Stimulated activated CD4-positive, alpha-beta T cell treated with anti-CD3 and anti-CD28 coated beads, Interleukin-1b, Interleukin-23, amount 100 ng/mL, for 1 hour (primary cell): ENCODE measurements at places on chromosomes 2 and 18.

DNA sequence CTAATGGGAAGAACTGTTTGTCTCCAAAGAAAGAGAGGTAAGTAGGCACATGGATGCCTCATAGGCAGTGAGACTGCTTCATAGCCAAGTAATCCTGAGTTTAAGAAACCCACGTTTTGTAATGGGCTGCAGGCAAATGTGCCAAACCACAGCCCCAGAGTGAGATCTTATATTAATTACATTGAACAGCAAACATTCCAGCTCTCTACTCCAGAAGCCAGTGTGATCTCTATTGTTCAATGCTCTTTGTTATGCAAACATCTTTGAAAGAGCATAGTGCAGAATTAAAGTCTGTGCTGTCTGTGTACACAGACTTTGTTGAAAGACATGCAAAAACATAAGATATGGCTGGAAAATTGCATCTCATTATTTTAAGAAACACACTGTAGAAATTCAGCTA is 720.8 kb upstream of the REG3G start:
- DNase-seq, result no peak

DNA sequence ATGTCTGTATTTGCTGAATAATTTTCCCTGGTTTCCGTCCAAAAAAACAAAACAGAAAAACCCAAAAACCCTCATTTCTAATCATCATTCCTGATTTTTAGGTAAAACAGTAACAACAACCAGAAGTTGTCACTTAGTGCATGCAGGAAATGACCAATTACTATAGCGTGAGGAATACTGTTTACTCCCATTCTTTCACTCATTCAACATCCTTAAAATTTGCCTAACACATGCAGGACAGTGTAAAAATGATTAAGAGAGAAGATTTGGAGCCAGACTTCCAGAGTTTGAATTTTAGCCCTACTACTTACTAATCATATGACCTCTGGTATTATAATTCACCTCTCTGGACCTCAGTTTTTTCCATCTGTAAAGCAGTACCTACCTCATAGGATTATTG is 83.1 kb downstream of the FIGN start:
- DNase-seq, result no peak

DNA sequence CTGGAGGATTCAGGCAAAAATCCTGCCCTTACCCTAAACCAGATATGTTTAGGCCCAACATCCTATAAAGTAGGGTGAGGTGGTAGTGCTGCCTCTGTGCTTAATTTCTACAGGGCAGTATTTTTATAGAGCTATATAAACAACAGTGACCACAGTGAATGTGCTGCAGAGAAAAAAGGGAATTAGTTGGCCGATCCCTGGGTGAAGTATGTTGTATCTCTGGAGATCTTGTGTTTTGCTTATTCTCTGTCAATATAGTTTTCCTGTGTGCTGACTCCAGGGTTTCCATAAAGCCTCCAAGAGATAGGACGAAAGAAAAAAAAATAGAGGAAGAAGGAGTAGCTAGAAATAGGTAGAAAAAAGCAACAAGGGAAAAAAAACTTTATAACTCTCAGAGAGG is 88.9 kb upstream of the THOC1 start:
- no peak for DNase-seq

- no peak for DNase-seq
Measured at GRCh38 chr2:120239488-120240287, 13.0 kb upstream of the RALB start.

- DNase-seq, result no peak
Measured at GRCh38 chr18:6435731-6436130, 21.0 kb upstream of the L3MBTL4 start.

- DNase-seq, result no peak
Measured at GRCh38 chr2:135962366-135963123, 22.9 kb downstream of the DARS1 start.

DNA sequence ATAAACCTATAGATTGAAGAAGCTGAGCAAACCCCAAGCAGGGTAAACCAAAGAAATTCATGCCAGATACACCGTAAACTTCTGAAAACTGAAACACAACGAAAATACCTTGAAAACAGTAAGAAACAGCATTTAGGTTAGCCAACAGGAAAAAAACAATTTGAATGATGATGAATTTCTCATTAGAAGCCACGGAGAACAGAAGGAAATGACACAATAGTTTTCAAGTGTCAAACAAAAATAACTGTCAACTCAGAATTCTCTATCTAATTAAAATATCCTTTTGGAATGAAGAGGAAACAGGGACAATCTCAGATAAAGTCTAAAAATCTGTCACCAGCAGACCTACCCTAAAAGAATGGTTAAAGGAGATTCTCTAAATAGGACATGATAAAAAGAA is 37.3 kb upstream of the MALL start:
- no peak for DNase-seq

DNA sequence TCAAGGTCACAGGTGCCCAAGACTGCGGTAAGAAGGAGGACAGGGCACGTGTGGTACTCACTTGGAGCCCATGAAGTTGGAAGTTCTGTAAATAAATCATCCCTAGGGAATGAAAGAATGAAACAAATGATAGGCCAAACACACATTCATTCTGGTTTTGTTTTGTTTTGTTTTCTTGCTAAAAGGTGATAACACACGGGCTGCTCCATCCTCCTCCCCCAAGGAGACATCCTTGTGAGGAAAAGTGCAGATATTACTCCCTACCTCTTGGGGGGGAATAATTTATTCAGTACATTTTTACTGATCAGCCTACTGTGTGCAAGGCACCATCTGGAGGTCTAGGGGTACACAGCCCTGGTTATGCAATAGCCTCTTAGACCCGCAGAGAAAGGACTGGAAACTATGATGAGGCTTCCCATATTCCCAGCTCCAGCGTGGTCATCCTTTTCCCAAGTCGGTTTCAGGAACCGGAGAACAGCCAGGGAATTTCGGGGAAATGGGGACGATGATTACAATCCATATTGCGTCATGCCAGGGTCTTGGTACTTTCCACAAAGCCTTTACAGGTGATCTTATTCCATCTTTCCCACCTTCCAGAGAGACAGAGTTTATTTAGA is 6.3 kb downstream of the RAX start:
- no peak for DNase-seq

- DNase-seq, result no peak
Measured at GRCh38 chr2:230913406-230914143, 11.5 kb downstream of the GPR55 start.

GRCh38 chr2:96945014-96945413 is 41.4 kb downstream of the FAM178B start:
- no peak for DNase-seq

- DNase-seq, result peak; percentile 67
Measured at GRCh38 chr2:96951125-96951654, 35.2 kb downstream of the FAM178B start.

DNA sequence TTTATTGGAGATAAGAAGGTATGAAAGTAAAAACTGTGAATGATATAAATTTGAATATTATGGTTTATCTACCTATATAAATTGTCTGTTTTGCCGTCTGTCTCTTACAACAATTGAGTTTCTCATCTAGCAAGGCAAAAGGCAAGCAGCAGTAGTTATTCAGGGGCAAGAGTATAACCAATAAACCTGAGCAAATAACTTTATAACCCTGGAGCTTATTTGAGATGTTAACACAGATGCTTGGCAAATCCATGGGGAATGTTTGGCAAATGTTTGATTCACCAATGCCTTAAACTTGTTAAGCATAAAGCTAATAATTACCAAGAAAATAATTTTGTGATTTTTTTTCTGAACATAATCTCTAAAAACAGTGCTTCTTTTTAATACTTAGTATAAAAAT is 9.9 kb upstream of the EPHA4 start:
- no peak for DNase-seq

DNA sequence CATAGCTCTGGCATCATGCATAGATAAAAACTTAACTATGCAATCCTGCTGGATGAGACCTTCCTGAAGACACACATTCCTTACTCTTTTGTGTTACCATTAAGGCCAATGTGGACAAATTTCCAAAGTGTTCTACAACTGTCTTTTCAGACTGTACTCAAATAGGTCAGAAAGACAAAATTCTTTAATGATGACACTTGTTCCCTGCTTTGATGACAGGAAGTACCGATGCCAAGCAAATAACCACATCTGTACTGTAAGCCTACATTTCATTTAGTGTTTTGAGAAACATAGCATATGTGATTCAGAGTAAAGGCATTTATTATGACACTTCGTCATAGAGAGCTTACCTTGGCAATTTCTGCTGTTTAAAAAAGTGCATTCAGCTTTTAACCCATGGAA is 55.0 kb downstream of the PMAIP1 start:
- DNase-seq, result no peak

DNA sequence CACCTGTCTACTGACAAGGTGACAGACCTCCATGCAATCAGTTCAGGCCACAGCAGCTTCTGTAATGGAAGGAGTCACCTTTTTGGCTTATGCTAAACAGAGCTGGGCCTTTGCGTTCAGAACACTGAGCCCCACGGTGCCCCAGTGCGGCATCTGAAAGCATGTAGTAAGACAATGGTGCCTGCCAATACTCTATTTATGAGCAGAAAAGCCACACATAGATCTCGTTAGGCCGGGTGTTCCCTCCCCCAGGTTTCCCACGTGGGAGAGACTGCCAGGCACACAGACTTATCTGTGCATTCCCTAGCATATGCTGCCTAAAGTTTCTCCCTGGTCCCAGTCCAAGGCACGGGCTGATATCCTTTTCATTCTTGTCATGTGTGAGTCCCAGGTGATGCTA is 150.9 kb downstream of the ACTR3 start:
- DNase-seq, result no peak

GRCh38 chr2:28610583-28611201 is 114.8 kb downstream of the PLB1 start:
- DNase-seq, result no peak

DNA sequence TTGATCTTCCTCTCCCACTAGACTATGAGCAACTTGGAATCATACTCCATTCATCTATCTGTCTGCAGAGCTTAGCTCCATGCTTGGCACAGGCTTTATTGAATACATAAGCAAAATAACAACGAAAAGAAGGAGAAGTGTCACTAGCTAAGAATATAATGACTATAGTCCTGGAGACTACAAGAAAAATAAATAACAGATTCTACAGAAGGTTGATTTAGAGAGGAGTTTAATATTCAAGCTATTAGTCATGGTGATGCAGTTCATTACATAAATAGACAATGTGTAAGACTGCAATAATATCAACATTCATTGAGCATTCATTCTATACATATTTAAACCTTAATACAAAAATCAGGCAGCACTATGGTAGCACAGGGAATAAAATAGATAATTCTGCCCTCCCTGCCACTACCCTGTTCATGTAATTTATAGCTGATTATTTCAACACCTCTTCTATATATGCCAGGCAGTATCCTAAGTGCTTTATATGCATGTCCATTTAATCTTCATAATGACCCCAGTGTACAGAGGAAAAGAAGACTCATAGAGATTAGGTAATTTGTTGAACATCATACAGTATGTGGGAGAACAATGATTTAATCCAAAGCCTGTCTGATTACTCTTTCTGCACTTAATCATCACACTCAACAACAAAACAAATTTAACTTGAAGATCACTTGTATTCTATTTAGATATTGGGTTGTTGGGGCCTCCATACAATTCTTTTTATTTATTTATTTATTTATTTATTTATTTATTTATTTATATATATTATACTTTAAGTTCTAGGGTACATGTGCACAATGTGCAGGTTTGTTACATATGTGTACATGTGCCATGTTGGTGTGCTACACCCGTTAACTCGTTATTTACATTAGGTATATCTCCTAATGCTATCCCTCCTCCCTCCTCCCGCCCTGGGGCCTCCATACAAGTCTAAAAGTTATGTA is 165.3 kb downstream of the RNF152 start:
- no peak for DNase-seq

DNA sequence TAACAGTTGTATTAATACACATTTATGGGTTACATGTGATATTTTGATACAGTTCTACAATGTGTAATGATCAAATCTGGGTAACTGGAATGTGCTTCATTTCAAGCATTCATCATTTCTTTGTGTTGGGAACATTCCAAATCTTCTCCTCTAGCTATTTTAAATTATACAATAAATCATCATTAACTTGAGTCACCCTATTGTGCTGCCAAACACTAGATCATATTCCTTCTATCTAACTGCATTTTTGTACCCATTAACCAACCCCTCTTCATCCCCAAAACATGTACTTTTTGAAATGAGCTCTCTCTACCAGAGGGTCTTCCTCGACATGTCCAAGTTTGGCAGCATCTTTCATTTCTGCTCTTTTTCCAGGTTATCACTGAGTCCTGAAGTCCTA is 81.1 kb upstream of the TTC39C start:
- DNase-seq, result no peak

DNA sequence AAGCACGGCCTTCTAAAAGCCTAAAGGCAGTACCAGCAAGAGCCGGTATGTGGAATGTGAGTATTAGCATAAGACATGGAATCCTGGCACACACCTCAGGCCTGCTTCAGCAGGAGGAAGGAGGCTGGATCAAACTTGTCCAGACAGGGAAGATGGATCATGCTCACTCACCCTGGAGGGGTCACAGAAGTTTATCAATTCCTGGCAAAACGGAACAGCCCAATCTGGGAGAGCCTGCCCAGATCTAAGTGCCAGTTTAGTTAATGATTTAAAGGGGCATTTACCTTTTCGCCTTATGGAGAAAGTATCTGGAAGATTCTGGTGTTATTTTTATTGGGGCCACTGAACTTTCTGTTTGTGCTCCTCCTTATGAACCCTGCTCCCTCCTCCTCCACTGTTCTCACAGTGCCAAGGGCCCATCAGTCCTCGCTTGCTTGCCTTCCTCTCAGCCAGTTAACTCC is 58.3 kb upstream of the NFE2L2 start:
- no peak for DNase-seq

GRCh38 chr2:21441442-21441841 is 317.7 kb downstream of the TDRD15 start:
- no peak for DNase-seq

DNA sequence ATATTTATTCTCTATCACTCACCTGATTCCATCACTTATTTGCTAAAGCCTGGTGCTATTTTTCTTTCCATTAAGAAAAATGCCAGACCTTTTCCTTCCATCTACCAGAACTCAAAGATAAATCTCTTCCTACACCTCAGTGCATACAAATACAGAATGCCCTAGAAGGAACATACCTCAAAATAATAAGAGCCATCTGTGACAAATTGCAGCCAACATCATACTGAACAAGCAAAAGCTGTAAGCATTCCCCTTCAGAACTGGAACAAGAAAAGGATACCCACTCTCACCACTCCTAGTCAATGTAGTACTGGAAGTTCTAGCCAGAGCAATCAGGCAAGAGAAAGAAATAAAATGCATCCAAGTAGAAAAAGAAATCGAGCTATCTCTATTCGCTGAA is 315.9 kb upstream of the UBE2E3 start:
- DNase-seq, result no peak

GRCh38 chr2:17520761-17521160 is 2.5 kb upstream of the RAD51AP2 start:
- DNase-seq, result no peak
